ENCODE measurements at places on chromosomes 7 and 10.

DNA sequence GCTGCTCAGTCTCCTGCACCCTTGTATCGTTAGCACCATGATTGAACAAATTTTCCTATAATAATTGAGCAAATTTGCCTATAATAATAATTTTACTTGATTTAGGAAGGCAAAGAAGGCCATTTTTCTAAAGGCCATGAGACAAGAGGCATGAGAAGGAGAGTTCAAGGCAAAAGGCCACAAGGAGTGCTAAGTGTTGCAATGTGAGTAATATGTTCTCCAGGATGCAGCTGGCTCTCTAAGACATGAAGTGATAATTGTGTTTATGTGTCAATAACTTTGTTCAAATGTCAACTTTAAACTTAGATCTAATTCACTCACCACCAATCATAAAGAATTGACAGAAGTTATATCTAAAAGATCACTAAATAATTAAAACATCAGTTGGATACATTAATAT, 53.8 kb downstream of the SGCE start:
- no peak for DNase-seq

- DNase-seq = no peak
Measured at GRCh38 chr7:6501586-6502564, 49.4 kb downstream of the GRID2IP start.

DNA sequence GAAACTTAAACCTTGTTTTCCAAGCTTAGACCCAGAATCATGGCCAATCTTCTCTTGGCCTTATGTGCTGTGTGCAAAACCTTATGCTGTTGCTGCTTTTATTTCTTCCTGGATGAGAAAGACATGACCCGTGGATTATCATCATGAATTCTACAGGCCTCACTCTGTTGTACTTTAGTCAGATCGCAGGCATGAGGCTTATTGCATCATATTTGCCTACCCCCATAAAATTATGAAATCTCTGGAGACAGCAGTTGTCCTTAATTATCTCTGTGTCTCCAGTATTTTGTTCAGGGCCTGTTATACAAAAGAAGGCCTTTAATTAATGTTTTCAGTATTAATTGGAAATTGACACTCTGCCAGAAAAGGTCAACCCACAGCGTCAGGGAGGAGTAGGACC, 71.6 kb downstream of the PLCE1 start:
- no peak for DNase-seq

GRCh38 chr10:35211390-35211789, 84.7 kb downstream of the CREM start:
- no peak for DNase-seq

DNA sequence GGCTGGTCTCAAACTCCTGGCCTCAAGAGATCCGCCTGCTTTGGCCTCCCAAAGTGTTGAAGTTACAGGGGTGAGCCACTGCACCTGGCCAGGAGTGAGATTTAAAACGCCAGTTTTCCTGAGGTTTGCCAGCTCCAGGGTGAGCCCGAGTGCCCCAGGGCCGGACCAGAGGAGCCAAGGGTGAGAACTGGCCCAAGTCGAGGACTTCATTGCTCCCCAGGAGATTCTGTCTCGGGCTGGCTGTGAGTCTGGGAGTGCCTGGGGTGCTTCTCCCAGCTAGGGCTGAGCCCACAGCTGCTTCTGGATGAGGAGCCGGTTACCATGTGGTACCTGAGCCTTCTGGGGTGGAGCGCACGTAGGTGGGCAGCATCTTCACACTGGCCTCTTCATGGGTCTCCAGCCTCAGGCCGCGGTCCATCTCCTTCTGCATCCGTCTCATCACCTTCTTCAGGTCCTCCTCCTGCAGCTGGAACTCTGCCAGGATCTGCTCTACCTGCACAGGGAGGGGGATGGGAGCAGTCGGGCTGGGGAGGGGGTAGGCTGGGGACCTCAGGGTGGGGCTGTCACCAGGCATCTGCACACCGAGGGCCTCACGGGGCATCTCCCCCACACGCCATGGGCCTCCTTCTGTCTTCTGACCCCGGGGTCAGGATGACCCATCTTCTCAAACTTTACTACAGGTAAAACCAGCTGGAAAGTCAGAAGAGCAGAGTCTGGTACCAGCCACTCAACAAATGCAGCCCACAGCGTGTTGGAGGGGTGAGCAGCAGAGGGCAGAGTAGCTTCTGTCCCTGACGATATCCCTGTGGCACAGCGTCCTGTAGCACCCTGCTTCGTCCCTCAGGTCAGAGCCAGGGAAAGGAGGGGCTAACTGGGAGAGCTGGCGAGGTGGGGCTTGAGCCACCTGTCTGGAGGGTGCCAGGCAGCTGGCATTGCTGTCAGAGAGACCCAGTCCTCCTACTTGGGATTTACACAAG, 12.1 kb upstream of the MYL7 start:
- DNase-seq = no peak

GRCh38 chr7:6612819-6613218, 2.6 kb upstream of the ZNF853 start:
- no peak for DNase-seq

- DNase-seq = no peak
Measured at GRCh38 chr7:18770154-18770811, 274.7 kb downstream of the HDAC9 start.

DNA sequence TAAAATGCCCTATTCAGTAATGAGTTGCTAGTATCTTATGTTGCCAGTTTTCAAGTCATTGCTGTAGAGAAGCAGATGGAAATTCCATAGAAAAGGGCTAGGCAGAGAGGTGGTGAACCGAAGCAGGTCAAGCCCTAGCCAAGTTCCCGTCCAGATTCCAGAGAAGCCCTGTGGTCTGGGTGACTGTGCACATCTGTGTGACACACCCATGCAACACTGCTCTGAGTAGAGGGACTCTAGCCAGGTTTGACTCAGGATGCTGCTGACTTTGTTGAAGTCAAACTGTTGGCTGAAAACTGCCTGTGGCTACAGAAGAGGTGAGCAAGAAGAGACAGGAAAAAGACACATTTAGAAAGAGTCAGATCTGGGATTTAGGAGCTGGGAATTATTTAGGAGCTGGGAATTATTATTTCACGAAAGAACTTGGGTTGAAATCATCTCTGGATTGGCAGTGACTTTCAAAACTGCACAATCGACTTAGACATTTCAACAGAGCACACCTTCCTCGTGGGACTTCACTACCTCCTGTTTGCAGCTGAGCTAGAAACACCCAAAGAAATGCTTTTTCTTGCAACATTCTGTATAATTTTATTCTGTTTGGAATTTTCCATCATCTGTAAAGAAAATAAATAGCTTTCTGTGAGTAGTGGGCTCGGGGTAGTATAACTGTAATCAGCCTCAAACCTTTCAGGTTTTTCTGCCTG, 149.1 kb upstream of the PRKCQ start:
- no peak for DNase-seq

GRCh38 chr7:30493228-30493627, 11.4 kb downstream of the GGCT start:
- no peak for DNase-seq

GRCh38 chr10:126776168-126776567, 105.7 kb upstream of the C10orf90 start:
- no peak for DNase-seq

GRCh38 chr7:45593877-45594276, 19.7 kb downstream of the ADCY1 start:
- DNase-seq = no peak

DNA sequence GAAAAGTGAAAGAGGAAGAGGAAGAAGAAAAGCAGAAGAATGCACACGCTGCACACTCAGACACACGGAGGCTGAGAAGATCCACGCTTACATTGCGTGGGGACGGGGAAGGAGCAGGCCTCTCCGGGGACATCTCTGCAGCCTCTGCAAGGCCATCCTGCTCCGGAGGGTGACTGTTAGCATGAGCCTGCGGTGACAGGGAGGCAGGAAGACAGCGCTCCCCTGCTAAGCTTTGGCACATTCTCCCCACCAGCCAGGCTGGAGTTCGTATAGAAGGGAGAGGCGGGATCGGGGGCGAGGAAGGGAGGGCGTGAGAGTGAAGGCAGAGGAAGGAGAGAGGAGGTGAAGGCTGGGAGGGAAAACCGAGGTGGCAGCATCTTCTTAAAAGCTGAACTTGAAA, 366.0 kb upstream of the SHH start:
- no peak for DNase-seq

- no peak for DNase-seq
Measured at GRCh38 chr10:47023237-47024045, 112.2 kb downstream of the PTPN20 start.

- DNase-seq = no peak
Measured at GRCh38 chr7:35263396-35263795, 9.5 kb upstream of the TBX20 start.

DNA sequence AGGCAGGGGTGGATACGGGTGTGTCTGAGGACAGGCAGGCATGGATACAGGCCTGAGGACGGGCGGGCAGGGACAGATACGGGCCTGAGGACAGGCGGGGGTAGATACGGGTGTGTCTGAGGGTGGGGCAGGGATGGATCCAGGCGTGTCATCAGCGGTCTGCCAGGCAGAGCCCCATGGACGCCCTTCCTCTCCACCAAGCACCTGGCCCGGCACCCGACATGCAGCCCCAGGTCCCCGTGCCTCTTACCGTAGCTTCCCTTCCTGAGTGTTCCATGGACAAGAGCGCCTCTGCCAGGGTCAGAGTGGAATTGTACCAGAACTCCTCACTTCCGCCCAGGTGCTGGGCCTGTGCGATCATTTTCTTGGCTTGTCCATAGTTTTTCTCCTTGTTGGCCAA, 74.6 kb upstream of the NKX6-2 start:
- DNase-seq = no peak

GRCh38 chr10:99337901-99338300, 8.7 kb downstream of the CNNM1 start:
- DNase-seq = no peak

DNA sequence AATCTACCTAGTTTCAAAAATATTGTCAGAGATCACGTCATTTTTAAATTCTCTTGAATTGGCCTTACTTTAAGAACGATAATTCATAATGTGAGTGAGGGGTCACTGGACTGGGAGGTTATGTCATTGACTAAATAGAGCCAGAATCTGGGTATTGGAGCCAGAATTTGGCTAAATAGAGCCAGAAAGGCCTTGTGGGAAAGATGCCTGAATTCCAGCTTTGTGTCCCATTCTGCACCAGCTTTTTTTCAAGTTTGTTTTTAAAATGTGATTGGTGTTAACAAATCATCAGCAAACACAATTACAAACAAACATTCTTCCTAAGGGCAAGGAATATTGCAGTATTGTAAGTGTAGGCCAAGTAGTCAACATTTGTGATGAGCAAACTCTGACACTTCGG, 233.2 kb upstream of the PRKCQ start:
- no peak for DNase-seq

DNA sequence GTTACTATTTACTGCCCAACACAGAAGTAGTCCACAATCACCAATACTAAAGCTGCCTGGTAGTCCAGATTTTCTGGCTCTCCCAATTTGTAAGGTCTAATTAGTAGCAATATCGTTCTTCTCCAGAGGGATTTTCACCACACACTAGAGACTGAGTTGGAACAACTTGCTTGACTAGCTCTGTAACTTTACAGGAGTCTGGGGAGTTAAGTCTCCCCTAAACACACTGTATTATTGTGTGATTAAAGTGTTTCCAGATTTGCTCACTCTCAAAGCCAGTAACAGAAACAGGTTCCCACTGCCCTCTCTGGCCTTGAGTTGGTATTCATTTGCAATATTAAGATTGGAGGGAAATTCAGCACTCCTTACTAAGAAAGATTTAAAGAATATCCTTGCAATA, 1175.7 kb downstream of the SORCS1 start:
- no peak for DNase-seq

- no peak for DNase-seq
Measured at GRCh38 chr10:11959966-11960365, 82.6 kb downstream of the UPF2 start.

GRCh38 chr7:22542669-22543068, 42.7 kb upstream of the STEAP1B start:
- DNase-seq = no peak

- no peak for DNase-seq
Measured at GRCh38 chr7:126957443-126957842, 295.3 kb downstream of the GRM8 start.

DNA sequence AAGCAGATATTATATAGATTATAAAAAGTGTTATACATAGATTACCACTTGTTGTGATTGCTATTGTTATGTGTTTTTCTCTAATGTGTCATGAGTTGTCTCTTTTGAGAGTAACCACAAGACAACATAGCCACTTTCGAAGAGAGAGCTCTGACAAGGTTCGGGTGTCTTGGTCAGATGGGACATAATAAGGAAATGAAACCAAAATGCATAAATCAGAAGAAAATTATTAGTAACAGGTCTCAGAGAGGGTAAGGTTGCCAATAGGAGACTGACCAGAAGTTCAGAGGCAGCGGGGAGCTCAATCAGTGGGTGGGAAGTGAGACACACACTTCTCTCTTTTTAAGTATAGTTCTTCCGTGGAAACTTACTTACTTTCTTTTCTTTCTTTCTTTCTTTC, 639.2 kb upstream of the POT1 start:
- DNase-seq = no peak

DNA sequence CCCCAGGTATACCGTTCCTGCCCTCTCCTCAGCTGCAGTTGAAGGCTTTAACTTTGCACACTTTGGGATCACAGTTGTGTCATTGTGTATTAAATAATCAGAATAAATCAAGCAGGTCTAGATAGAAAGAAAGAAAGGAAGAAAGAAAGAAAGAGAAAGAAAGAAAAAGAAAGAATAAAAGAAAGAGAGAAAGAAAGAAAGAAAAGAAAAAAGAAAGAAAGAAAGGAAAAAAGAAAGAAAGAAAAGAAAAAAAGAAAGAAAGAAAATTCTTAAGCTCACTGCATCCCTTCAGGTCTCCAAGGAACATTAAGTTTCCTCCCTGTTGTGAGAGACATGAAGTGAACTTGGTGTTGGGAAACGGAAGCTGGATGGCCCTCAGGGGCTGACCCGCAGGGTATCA, 17.2 kb upstream of the TRIM24 start:
- no peak for DNase-seq

DNA sequence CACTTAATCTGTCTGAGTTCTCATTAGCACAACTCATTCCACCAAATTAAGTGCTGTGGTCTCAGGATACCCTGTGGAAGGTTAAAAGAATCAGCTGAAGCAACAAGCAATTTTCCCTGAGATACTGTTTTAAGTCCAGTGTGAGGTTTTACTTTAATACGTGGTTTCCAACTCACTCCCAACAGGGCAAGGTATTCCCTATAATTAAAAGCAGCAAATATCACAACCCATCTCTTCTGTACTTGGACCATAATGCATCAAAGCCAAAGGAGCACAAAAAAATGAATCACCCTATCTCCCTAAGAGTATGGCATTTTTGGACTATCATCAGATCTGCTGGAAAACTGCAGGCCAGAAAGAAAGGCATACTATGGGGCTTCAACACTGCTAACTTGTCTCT, 4.9 kb downstream of the CADPS2 start:
- DNase-seq = no peak

GRCh38 chr7:64879086-64879730, 23.9 kb upstream of the ZNF273 start:
- DNase-seq = no peak

GRCh38 chr10:6012121-6012905, 35.0 kb upstream of the IL15RA start:
- DNase-seq = no peak

GRCh38 chr10:91856637-91857036, 52.6 kb downstream of the FGFBP3 start:
- no peak for DNase-seq
